CD8-positive, alpha-beta memory T cell (primary cell): ENCODE measurements at places on chromosomes 2 and 18.

- no peak for DNase-seq
Measured at GRCh38 chr18:47501946-47502345, 250.5 kb upstream of the SKOR2 start.

DNA sequence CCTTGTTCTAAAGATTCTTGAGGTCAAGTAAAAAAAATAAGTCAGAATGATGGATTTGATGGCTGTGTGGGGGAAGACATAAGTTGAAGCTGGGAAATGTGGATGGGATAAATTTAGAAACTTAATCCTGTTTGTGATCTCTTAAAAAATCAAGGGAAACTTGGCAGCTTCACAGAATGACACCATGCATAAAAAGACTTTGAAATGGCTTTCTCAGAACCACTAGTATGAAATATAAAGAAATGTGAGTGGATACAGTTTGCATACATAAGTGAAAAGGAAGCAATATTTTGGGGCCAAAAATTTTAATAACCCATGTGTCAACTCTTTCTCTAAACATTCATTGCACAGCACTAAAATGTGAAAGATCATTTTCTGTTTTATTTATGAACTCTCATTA is 21.7 kb downstream of the CDH19 start:
- DNase-seq, result no peak

DNA sequence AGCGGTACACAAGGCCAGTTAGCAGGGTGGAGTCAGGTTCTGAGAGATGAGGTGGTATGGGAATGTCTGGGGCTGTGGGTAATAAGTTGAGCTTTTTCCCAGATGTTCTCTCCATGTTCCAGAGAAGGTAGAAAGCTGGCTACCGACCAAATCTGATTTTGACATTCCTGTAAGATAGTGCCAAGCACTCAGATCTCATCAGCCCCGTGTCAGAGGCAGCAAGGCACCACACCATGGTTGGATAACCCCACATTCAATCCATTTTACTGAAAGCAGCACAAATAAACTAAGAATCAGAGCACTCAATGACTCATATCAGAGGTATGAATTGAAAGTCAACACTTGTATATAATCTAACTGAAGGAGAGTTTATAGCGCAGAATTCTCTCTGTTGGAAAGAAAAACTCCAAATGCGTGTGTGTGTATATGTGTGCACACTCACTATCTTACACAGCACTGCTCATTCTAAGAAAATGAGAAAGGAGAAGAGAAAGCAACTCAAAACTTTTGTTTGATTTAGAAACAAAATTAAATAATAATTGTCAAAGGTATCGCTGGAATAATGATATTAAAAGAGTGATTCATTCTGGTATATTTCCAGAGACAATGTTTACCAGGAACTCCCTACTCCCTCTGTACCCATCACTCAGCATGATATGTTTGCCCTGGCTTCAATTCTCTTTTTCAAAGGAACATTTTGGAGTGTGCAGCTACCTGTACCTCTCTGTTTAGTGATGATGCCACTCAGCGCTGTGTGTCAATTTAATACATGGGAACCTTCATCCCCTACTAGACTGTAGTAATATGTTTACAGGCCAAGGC is 375.1 kb upstream of the ID2 start:
- DNase-seq, result no peak

DNA sequence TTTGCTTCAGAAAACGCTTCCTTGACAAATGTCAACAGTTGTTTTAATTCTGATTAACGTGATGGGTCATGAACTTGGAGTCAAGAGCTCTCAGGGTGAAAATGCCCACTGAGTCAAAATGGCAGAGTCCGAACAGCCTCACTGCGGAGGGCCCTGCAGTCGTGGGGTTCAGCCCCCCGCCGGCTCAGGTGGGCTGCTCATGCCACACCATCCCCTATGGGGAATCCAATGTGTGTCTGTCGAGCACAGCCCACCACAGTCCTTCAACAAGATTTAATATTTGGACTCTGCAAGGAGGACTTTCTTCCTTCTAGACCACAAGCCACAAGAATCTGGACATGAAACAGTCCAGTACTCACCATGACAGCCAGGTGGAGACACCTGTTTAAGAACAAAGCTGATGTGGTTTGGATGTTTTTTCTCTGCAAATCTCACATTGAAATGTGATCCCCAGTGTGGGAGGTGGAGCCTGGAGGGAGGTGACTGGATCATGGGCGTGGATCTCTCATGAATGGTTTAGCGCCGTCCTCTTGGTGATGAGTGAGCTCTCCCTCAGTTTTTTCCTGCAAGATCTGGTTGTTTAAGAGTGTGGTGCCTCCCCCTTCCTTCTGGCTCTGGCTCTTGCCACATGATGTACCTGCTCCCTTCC is 201.0 kb downstream of the NDUFA10 start:
- no peak for DNase-seq

- no peak for DNase-seq
Measured at GRCh38 chr2:37698931-37699481, 27.6 kb upstream of the CDC42EP3 start.

- DNase-seq, result no peak
Measured at GRCh38 chr2:36650031-36650829, 46.3 kb upstream of the VIT start.

- DNase-seq, result no peak
Measured at GRCh38 chr2:152861349-152861942, 143.0 kb downstream of the ARL6IP6 start.
